8988T (cell line): ENCODE measurements at places on chromosomes 7 and 10.

DNA sequence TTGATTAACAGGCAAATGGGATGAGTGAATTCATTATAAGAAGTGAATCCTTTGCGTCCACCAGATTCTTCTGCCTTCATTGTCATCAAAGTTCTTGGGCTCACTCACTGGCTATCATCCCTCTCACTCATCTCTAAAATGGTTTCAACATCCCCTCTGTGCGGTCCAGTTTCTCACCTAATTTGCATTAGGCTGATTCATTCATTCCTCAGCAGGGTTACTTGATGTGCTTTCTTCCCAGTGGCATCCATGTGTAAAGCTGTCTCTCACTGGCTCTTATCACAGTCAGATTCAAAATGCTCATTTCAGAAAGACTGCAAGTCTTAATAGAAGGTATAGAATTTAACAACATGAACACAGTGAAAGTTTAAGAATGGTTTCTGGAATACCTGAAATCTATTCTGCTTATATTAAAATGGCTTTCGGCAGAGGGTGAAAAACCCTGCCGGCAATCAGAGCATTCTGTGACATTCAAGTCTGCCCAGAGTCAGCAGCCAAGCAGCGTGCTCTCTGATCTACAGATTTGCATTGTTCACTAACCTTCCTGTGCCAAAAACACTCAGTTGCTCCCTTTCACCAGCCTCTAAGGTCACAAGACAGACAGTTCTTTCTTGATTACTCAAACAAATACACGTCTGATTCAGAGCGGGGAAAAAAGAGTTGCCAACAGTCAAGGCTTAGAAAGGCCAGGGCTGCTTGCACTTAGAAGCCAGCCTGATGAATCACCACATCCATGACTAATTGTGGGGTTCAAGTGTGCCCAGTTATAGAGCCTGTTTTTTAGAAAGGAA is 106.7 kb downstream of the TES start:
- no peak for DNase-seq

DNA sequence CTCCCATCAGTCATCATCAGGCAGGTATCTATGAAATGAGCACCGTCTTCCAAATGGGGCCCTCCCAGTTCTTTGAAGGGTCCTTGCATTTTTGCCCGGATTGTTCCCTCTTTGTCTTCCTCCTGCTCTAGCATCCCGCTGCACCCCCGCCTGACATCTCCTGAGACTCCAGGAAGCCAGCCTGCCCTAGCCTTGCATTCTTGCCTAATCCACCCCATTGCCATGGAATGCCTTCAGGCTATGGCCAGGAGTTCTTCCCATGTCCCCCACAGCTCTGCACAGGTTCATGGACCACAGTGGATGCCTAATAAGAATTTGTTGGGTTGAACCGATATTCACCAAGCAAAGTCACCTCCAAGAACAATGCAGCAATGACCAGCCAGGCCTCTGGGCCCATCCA is 62.1 kb downstream of the ZMIZ1 start:
- DNase-seq = no peak

- no peak for DNase-seq
Observed at GRCh38 chr10:62916141-62916603, 100.0 kb upstream of the EGR2 start.

GRCh38 chr7:69301253-69301652 is 297.0 kb upstream of the AUTS2 start:
- DNase-seq = no peak

DNA sequence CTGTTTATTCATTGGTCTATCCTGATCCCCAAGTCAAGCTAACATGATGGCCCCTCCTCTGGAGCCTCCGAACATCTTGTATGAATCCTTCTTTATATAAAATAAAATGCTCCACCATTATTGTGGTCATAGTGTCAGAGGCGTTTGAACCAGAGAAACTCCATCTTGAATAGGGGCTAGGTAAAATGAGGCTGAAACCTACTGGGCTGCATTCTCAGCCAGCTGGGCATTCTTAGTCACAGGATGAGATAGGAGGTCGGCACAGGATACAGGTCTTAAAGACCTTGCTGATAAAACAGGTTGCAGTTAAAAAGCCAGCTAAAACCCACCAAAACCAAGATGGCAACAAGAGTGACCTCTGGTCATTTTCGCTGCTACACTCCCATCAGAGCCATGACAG is 905.8 kb upstream of the AUTS2 start:
- DNase-seq = no peak

GRCh38 chr10:29642990-29643389 is 8.2 kb upstream of the SVIL start:
- no peak for DNase-seq

DNA sequence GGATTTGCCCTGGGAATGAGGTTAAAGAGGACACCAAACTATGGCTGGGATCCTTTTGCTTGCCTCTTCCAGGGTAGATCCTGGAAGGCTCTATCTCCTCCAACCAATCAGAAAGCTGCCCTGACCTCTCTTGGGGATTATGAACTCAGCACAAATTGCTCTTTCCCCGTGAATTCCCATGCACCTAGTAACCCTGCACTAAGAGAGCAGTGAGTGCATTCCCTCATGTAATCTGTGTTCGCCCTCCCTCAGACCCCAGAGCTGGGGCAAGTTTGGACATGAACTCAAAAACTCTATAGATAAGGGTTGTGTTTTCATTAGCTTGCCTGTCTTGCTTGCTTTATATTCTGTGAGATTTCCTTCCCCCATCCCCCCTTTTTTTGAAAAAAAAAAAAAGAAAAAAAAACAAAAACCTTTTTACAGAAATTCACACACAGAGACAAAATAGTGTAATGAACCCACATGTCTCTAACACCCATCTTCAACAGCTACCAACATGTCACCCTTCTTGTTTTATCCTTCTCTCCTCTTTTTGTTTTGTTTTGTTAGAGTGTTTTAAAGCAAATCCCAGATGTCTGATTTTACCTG is 225.5 kb upstream of the TCF7L2 start:
- no peak for DNase-seq

GRCh38 chr7:102303669-102304422 is 17.2 kb downstream of the SH2B2 start:
- no peak for DNase-seq
